Stimulated activated CD4-positive, alpha-beta T cell treated with anti-CD3 and anti-CD28 coated beads, Interleukin-2, amount 100 ng/mL, for 4 hours (primary cell): ENCODE measurements at places on chromosomes 1 and 21.

DNA sequence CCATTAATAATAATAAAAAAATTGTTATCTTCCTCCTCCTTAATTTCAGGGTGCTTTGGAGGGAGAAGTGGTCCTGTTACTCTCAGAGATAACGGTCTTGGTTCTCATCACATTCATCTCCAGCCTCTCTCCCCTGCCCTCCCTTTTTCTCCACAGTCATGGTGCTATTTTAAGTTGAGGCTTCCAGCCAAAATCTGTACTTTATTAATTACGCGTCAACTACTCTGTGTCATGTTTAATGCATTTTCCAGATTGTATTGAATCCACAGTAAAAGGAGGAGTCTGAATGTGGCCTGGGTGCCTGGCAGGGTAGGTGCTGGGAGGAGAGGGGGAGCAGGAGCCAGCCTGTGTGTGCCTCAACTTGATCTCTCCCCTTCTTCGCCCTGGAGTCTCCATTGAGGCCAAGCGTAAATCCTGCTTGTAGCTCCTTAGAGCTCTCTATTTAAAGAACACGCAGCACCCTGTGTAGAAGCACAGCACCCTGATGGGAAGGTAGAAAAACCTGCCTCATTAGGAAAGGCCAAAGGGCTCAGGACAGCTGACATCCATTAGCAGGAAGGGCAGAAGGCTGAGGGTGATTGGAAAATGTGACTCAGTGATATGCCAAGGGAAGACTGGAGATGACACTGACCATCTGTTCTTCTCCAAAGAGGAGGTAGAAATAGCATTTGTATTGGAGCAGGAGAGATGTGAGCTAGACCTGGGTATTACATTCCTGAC is 82.4 kb downstream of the PLXNA2 start:
- no peak for DNase-seq

DNA sequence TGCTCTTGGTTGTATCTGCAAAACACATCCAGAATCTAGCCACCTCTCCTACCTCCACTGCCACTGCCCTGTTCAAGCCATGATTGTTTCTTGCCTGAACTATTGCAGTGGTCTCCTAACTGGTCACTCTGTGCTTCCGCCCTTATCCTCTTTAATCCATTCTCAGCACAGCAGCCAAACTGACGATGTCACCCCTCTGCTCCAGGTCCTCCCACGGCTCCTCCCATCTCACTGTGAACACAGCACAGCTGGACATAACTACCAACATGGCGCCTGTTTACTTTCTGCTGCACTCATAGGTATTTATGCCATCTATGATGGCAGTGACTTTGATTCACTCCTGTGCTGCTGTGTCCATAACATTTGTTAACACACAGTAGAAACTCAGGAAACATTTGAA is 406.7 kb downstream of the DISC1 start:
- no peak for DNase-seq

DNA sequence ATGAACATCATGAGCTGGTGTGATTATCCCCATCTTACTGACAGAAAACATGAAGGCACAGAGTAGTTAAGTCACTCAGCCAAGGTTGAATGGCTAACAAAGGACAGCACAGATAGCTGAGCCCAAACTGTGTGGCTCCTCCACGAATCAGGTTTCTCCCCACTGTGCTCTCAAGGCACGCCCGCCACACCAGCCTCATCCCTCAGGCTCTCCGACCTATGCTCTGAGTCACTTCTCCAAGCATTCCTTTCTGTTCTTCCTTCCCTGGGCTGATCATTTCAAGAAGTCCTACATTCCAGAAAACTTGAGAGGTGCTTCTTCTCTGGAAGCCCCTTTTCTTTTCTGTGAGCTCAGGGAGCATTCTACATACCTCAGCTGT is 25.3 kb upstream of the SDC3 start:
- DNase-seq: no peak

DNA sequence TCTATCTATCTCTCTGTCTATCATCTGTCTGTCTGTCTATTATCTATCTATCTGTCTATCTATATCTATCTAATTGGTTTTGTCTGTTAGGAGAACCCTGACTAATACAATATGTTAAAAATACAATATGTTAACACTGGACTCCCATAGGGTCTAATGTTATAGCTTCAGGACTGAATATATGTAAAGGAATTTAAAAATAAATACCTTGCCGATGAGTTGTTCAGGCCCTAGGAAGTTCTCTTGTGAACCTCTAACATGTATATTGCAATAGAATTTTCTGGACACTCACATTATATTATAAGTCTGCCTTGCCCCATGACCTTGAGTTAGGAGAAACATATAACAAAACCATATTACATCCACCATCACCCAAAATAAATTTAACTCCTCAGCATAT is 900.6 kb downstream of the NCAM2 start:
- no peak for DNase-seq

DNA sequence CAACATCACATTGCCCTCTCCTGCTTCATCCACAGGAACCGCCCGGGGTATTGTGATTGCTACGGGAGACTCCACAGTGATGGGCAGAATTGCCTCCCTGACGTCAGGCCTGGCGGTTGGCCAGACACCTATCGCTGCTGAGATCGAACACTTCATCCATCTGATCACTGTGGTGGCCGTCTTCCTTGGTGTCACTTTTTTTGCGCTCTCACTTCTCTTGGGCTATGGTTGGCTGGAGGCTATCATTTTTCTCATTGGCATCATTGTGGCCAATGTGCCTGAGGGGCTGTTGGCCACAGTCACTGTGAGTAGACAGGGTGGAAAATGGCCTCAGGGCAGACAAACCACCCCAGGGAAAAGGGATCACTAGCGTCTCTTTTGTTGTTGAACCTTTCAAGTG is 12.7 kb downstream of the ATP1A4 start:
- no peak for DNase-seq

DNA sequence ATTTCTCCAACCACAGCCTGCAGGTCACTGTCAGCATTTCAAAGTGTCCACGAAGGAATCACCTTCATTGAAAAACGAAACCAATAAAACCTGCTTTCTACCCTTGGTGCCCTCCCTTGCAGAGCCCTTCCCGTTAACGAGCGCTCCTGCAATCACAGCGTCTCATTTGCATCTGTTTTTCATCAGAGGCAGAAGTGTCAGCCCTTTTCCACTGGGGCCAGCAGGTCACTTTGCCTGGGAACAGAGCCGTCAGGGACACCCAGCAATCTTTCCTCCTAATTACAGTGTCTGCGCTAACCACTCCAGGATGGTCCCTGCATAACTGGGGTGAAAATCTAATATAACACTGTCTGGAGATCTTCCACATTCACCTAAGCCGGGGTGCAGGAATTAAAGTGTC is 85.3 kb downstream of the PSMG1 start:
- DNase-seq: no peak

- DNase-seq: no peak
Observed at GRCh38 chr1:162236201-162236600, 140.5 kb downstream of the SPATA46 start.

DNA sequence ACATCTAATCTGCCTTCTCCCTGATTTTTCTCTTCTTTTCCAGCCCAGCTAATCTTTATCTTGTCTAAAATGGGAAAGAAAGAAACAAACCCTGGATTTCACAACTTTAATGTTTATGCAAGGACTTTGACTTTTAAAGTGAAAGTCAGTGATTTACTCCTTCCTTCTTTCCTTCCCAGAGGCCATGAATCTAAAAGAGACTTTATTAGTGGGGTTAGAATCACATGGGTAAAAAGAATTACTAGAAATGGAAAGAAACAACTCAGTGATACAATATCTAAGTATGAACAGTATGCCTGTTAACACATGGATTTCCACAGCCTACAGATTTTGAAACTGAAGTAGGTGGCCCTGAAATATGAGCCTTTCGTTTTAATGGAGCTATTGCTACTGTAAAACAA is 59.8 kb upstream of the KCNK2 start:
- no peak for DNase-seq

- no peak for DNase-seq
Observed at GRCh38 chr21:42562816-42563215, 49.2 kb downstream of the SLC37A1 start.

DNA sequence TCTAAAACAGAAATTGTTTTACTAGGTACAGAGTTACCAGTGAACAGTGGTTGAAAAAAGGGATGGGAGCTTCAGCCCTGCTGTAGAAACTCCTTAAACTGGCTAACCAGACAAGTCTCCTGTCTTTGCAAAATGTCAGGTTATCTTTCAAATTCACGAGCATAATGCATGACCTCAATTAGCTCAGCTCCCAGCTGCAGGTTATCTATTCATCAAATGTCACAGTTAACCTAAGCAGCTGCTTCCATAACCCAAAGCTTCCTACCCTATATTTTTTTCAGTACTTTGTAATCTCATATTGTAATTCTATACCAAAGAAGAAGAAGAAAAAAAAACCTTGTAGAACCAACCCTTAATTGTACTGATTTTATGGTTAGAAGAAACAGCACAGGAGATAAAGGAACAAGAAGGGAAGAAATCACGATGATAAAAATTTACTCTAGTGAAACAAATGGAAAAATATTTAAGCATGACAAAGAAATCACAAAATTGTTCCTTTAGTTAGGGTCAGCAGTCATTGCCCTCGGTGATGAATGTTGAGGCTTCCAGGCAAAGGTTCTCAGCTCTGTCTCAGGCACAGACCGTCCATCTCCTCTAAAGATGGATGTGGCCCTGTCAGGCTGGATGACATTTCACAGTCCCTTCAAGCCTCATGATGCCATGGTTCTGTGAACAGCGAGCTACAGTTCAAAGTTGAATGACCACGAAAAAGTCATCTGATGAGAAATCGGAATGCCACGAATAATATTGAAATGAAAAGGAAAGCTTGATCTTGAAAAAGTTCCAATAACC is 95.9 kb downstream of the PLD5 start:
- DNase-seq: no peak

- no peak for DNase-seq
Observed at GRCh38 chr1:41850029-41850428, 68.7 kb downstream of the HIVEP3 start.

- no peak for DNase-seq
Observed at GRCh38 chr1:227234998-227235405, 83.3 kb downstream of the CDC42BPA start.

- no peak for DNase-seq
Observed at GRCh38 chr1:181135815-181136737, 47.6 kb downstream of the IER5 start.

- no peak for DNase-seq
Observed at GRCh38 chr1:233435622-233436021, 108.1 kb downstream of the MAP3K21 start.

- DNase-seq: no peak
Observed at GRCh38 chr21:32567626-32568025, 17.7 kb downstream of the TCP10L start.

DNA sequence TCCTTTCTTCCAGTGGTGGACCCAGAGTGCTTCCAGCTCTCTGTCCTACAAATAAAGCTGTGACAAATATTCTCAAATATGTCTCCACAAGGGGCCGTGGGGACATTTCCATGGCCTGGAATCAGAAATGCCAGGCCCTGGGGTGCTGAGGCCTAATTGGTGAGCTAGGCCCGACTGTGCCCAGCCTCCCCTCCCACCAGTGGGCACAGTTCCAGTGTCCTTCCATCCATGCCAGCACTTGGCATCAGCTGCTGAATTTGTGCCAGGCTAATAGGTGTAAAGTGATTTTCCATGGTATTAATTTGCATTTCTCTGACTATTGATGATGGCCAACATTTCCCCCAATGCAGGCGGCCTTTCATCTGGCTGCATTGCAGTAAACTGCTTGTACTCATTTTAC is 48.5 kb upstream of the B3GALT5 start:
- no peak for DNase-seq

GRCh38 chr1:165441166-165441880 is 3.6 kb downstream of the RXRG start:
- no peak for DNase-seq

DNA sequence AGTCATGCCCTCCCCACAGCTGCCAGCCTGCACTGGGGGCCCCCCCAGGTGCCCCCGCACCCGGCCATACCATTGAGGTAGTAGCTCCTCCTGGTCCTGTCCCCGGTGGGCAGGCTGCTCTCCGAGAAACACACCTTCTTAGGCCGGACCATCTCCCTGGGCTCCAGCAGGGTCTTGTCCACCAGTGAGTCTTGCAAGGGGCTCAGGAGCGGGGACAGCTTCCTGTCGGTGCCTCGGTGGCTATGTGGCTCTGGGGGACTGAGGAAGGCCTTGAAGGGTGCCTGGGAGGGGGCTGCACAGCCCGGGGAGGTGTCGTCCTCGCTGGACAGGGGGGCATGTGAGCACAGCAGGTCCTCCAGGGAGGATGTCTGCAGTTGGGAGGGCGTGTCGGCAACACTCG is 12.9 kb upstream of the FTCD start:
- DNase-seq: no peak

- DNase-seq: peak; percentile 71
Observed at GRCh38 chr1:205284420-205285144, 37.0 kb downstream of the NUAK2 start.

GRCh38 chr1:45516036-45516435 is 5.6 kb downstream of the PRDX1 start:
- no peak for DNase-seq

DNA sequence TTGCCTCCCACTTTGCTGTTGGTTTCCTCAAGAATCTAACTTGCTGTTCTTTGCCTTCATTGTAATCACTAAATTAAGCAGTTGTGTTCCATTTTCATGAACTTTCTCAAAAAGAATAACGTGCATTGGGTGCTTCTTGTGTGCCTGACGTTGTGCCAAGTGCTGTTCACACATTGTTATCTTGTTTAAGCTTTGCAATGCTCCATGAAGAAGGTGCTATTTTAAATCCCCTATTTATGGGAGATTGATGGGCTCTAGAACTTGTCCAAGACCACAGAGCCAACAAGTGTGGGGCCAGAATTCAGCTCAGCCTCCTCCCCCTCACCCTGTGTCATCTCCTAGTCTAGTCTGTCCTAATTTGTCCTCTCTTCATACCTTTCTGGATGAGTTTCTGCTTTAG is 199.8 kb downstream of the C1orf94 start:
- no peak for DNase-seq

GRCh38 chr1:107599220-107599619 is 365.8 kb downstream of the VAV3 start:
- no peak for DNase-seq

- no peak for DNase-seq
Observed at GRCh38 chr1:229870381-229870780, 196.7 kb upstream of the GALNT2 start.

- no peak for DNase-seq
Observed at GRCh38 chr1:24386241-24386640, 27.3 kb downstream of the STPG1 start.

DNA sequence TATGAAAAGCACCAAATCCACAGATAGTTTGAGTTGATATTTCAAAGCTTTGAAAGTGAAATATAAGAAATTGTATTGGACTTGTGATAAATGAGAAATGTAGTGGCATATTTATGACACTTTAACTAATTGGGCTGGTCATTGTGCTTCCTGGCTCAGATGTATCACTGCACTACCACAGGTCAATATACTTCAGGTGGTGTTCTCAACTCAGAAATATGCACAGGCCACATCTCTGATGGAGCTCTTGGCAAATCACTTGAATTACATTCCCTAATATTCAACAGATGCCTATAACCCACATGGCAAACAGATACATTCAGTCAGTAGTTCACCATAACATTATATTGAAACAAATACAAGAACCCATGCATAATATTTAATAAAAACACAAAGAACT is 209.6 kb downstream of the LYPLAL1 start:
- DNase-seq: no peak
